ENCODE measurements at places on chromosomes 12 and 14. TPM values are rescaled to one million over a fixed set of nuclear protein-coding genes. Genes with fewer than 3 reads are reported as not detected.

DNA sequence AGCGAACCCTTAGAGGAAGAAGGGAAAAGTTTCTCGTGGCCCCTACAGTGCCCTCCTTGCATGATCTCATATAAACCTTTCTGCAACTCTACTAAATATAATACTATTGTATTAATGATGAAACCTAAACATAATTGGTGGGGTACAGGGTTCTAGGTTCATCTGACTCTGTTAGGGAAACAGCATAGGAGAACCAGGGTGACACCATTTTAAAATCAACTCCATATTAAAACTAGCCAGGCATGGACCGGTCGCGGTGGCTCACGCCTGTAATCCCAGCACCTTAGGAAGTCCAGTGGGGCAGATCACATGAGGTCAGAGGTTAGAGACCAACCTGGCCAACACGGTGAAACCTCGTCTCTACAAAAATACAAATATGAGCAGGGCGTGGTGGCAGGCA lies 15.0 kb upstream of the RND1 start:
- no peak for DNase-seq

GRCh38 chr12:7832059-7832696 lies 40.5 kb downstream of the SLC2A14 start:
- no peak for DNase-seq

- no peak for DNase-seq
These were observed 208.3 kb downstream of the EMP1 start for GRCh38 chr12:13404631-13405473.

The CLEC4C gene
- 0.30 TPM for total RNA-seq

The NELL2 gene
- total RNA-seq, result 12.7 TPM

The TFCP2 gene
- total RNA-seq, result 17.4 TPM

All from skin of body (tissue), 3 donors.